ENCODE measurements at places on chromosomes 7 and 10. TPM values are rescaled to one million over a fixed set of nuclear protein-coding genes. Genes with fewer than 3 reads are reported as not detected.

Gene ZNF438
- total RNA-seq = 4.6 TPM

Gene CALCR
- total RNA-seq = 0.14 TPM

Gene SSBP1
- total RNA-seq = 114 TPM

Gene ELMO1
- total RNA-seq = not detected

Gene ADAM8
- 2.6 TPM for total RNA-seq

Gene NXPH1
- total RNA-seq = not detected

Gene ATE1
- 25.4 TPM for total RNA-seq

Gene OPALIN
- total RNA-seq = not detected

Gene PARD3
- total RNA-seq = 52.0 TPM

Gene MOGAT3
- total RNA-seq = not detected

Gene PTPRZ1
- total RNA-seq = 0.29 TPM
